NCI-H510A (cell line): ENCODE measurements at places on chromosomes 5 and 9.

DNA sequence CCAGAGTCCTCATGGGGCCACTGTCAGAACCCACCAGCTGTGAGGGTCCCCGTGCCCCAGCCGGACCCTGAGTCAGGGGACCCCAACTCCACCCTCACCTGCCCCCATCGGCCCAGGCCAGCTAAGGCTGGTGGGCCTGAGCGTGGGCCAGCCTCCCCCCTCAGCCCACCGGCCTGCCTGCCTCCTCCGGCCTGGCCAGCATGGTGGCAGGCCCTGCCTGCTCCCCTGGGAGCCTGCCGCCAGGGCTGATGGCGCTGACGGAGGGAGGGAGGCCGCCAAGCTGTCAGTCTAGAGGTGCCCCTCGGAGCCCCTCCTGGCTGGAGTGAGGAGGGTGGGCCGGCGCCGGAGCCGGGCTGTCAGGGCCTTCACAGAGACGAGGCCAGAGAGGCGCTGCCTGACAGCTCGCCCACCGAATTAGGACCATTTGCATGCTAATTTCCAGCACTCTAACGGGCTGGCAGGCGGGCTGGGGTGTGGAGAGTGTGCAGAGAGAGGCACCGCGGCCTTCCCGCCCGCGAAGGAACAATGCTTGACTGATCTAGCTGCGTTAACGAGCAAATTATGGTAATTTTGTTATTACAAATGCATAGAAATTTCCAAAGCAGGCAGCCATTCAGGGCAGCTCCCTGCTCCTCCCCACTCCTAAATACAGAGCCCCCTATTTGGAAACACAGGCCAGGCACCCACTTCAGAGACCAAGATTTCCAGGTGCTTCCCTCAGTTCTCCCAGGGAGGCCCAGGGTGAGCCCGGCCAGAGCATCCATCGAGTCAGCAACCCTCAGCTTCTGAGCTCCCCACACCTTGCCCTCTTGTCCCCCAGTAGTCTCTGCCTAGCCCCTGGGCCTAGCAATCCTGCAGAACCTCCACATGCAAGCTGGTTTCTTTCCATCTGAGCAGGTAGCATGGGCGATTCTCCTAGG lies 169.3 kb downstream of the PAX5 start:
- DNase-seq = no peak

GRCh38 chr9:78029551-78030295 lies 1.9 kb downstream of the GNAQ start:
- no peak for DNase-seq

- no peak for DNase-seq
These were observed 23.0 kb upstream of the PRDM6 start for GRCh38 chr5:123066016-123066415.

GRCh38 chr9:127264462-127265219 lies at the start of gene GARNL3:
Gene GARNL3 (plus strand): TSS chr9:127264774. CDS start chr9:127264878, 104 bp downstream.
- no peak for DNase-seq

DNA sequence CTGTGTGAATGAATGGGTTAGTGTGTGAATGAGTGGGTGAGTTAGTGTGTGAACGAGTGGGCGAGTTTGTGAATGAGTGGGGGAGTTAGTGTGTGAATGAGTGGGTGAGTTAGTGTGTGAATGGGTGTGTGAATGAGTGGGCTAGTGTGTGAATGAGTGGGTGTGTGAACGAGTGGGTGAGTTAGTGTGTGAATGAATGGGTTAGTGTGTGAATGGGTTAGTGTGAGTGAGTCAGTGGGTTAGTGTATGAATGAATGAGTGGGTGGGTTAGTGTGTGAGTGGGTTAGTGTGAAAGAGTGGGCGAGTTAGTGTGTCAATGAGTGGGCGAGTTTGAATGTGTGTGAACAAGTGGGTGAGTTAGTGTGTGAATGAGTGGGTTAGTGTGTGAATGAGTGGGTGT lies 35.5 kb downstream of the NKD2 start:
- DNase-seq = no peak

DNA sequence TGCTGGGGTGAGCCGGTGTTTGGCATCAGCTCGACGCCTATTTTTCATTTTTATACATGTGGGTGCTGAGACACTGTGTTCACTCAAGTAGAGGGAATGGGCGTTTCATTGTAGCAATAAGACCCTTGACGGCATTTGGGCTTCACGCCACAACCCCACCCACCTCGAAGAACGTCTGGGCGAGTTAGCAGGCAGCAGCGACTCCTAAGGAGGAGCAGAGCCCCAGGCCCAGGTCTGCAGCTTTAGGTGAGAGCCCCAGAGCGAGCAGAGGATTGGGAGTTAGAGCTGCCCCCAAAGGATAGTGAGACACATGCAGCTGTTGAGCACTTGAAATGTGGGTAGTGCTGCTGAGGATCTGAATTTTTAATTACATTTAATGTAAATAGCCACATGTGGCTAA lies 1.6 kb upstream of the ZFP62 start:
- no peak for DNase-seq

GRCh38 chr9:116276651-116277121 lies 123.1 kb downstream of the PAPPA start:
- DNase-seq = no peak

GRCh38 chr5:52132053-52132452 lies 655.7 kb upstream of the ITGA1 start:
- DNase-seq = no peak

- DNase-seq = no peak
These were observed 3.7 kb upstream of the OTULIN start for GRCh38 chr5:14660833-14661232.

DNA sequence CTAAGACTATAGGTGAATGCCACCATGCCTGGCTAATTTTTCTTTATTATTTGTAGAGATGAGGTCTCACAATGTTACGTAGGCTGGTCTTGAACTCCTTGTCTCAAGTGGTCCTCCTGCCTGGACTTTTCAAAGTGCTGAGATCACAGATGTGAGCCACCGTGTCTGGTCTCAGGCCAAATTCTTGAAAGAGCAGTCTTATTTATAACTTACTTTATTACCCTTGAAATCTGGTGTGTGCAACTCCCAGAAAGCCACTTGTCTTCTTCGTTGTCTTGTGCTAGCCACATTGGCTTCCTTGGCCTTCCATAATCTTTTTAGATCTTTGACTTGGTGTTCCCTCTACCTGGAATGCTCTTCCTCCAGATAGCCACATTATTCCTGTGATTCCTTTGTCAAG lies 50.1 kb downstream of the CTNNA1 start:
- DNase-seq = no peak

DNA sequence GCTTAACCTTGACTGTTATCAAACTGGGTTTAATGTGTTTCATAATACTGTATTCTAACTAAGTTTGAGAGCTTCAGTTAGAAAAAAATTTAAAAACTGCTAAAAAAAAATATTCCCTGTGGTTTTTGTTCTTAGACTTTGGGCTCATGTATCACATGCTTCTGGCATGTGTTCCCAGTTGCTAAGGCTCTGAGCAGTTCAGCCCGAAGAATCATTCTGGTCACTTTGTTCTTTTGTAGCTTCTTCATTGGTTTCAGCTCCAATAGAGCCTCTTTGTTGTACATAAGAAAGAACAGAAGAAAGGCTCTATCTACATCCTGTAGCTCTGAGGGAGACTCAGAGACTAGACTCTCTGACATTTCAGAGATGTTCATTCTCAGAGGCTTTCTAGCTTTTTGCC lies 25.6 kb downstream of the KCNN2 start:
- no peak for DNase-seq

DNA sequence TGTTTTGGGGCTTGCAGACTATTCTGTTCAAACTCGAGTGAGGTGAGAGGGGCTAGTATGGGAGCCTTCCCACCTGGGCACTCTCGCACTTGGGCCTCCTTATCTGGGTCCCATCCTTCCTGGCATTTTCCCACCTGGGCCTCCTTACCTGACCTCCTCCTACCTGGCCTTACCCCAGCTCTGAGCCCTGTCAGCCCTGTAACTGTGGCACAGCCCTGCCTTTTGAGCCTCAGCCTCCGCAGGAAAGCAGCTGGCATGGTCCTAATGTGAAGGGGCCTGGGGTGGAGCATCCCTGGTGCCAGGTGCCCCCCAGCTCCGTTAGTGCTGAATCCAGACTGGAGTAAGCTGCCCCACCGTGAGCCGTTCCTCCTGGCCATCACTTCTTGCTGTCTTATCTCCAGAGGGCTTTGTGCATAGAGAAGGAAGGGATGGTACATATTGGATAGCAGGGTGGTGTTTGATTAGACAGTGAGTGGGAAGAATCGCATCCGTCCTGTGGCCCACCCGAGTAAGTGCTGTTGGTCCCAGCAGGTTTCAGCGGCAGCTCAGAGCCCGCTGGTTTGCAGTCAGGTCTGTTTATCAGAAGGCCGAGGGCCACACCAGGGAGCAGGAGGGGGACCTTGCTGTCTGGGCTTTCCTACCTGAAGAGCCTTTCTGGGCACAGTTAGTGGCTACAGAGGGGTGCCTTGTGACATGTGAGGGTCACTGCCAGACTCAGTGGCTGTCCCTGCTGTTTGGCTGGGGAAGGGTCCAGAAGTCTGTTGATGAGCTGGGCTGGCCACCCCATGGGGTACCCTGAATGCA lies 76.5 kb downstream of the WNK2 start:
- no peak for DNase-seq

- no peak for DNase-seq
These were observed 91.1 kb downstream of the BARX1 start for GRCh38 chr9:93864032-93864431.

DNA sequence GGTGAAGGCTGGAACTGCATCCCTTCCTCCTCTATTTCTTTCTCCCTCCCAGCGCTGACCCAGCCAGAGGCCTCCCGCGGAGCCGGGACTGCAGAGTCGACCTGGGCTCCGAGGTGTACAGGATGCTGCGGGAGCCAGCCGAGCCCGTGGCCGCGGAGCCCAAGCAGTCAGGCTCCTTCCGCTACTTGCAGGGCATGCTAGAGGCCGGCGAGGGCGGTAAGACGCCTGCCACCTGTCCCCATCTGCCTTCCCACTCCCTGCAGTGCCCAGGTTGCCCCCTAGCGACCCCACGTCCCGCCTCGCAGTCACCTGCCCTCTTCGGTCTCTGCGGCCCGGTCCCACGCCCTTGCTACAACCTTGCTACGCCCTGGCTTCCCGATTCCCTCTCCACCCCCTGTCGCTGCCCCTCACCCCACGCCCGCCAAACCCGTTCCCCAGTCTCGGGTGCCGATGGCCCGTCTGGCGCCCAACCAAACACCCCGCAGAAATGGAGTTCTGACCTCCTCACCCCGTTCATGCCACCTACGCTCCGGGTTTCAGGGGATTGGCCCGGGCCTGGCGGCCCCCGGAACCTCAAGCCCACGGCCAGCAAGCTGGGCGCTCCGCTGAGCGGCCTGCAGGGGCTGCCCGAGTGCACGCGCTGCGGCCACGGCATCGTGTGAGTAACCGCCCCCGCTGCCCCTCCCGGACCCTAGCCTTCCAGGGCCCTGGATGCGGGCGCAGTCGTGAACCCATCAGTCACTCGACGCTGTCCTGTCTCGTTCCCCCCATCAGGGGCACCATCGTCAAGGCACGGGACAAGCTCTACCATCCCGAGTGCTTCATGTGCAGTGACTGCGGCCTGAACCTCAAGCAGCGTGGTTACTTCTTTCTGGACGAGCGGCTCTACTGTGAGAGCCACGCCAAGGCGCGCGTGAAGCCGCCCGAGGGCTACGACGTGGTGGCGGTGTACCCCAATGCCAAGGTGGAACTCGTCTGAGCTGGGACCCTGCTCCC lies 14.1 kb downstream of the PDLIM4 start:
- DNase-seq = no peak

DNA sequence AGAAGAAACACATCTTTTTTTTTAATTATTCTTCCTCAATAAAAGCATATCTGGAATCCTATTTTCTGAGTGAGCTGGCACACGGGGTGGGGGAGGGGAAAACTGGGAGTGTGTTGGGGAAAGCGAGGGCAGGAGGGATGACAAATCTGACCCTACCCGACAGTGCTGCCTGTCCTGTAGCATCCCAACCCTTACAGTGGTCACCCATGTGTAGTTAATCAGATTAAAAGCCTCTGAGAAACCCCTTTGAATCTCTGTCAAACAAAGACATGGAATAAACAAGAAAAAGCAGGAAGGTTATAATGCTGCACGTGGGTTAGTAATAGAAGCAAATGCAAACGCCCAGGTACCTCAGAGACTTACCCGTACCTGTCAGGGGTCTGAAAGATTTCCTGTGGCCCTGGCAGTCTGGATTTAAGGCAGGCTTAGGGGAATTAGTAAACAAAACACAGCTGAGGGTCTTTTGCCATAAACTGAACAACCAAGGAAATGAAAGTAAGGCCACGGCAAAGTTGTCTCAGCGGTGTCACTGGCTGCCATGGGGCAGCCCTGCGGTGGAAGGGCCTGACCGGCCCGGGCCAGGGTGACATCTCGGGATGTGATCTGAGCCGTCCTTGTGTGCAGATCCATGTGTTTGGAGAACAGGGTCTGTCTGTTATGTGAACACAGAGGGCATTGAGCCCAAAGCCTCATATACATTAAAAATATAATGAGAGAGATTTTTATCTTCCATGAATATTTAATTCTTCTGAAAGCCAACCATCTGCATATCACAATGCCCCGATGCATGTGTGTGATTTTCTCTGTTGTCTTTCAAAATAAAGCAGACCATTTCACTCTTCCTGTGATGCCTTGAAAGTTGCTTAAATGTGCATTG lies 308.2 kb downstream of the ZNF608 start:
- DNase-seq = no peak

DNA sequence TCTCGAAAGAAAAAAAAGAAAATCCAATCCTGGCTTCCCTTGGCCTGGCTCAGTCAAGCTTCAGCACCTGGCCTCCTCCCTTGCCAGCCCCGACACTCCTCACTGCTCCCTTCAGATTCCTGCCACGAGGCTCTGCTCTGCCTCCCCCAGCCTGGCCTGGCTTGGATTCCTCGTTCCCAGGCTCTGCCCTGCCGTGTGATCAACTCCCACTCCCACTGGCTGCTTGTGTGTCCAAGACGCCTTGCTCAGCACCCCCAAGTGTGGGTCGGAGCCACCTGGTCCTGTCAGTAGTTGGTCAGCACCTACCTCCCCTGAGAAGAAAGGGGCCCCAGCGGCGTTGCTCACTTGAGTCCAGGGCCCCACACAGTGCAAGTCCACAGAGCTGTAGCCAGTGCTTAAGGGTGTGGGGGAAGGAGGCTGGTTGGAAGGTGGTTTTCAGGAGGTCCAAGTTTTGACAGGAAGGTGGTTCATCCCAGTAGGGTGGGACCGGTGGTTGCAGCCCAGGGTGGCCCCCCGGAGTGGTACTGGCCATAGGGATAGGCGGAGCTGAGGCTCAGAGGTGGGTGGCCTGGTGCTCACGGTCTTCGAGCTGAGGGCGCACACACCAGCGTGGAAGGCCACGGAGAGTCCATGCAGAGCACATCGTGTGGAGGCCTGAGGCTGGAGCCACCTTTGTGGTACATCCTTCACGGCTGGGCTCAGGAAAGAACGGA lies 46.4 kb downstream of the JADE2 start:
- no peak for DNase-seq

GRCh38 chr9:17799369-17799768 lies 220.5 kb downstream of the SH3GL2 start:
- no peak for DNase-seq

GRCh38 chr9:108933231-108933717 lies 650 bp downstream of the ELP1 start:
- DNase-seq = no peak

GRCh38 chr5:2168601-2169429 lies 286.1 kb upstream of the IRX4 start:
- no peak for DNase-seq

- no peak for DNase-seq
These were observed at the start of gene IFNW1 for GRCh38 chr9:21141427-21141882. Gene IFNW1 (minus strand): TSS chr9:21141832. CDS start chr9:21141570, 262 bp downstream.
